ENCODE measurements at places on chromosomes 11 and 22. TPM values are rescaled to one million over a fixed set of nuclear protein-coding genes. Genes with fewer than 3 reads are reported as not detected.
A peak's percentile ranks its signal among the peaks of the same experiment; 100 is the strongest.

Gene TUB
- total RNA-seq, result 0.09 TPM

Gene MRGPRG
- not detected for total RNA-seq

DNA sequence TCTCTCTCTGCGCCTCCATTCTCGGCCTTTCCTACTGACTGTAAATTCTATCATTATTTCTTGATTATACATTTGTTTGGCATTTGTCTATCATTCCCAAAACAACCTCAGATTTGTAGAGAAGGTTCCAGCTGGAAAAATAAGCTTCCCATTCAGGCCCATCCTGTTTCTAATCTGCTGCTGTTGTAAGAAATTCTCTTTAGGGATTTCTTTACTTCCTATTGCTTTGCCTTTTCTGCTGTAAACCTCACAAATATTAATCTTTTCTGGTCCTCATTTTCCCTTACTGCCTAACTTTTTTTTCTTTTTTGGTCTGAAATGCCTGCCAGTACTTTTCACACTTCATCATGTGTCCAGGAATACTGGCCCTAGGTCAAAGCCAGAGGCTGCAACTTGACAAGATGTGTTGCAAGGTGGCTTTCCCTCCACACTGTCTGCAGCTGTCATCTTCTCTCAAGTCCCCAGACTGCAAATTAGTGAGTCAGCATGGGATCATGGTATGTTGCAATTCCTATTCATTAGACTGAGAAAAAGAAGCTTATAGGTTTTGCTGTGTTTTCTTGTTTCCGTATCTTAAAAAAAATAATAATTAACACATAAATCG lies 858.7 kb upstream of the CHORDC1 start:
- no peak overlapping the region for H3K27ac ChIP-seq
- no peaks in the 10 kb centered on the region for H3K36me3 ChIP-seq
- no peak overlapping the region for H3K4me3 ChIP-seq
- H3K27me3 ChIP-seq, result no peaks in the 10 kb centered on the region
- DNase-seq, result no peak
- no peaks in the 10 kb centered on the region for H3K4me1 ChIP-seq

- DNase-seq, result peak; percentile 50
- H3K4me1 ChIP-seq, result peaks cover 91% of the 10 kb centered on the region
- peak overlapping the region; percentile 90 for H3K27ac ChIP-seq
- peak overlapping the region; percentile 27 for H3K4me3 ChIP-seq
These were observed 58.6 kb downstream of the SYTL2 start for GRCh38 chr11:85752201-85752889.

GRCh38 chr22:25148149-25148691 lies 51.4 kb upstream of the CRYBB3 start:
- H3K36me3 ChIP-seq, result no peaks in the 10 kb centered on the region
- no peaks in the 10 kb centered on the region for H3K27me3 ChIP-seq
- no peak overlapping the region for H3K27ac ChIP-seq
- no peak for DNase-seq
- no peaks in the 10 kb centered on the region for H3K4me1 ChIP-seq

DNA sequence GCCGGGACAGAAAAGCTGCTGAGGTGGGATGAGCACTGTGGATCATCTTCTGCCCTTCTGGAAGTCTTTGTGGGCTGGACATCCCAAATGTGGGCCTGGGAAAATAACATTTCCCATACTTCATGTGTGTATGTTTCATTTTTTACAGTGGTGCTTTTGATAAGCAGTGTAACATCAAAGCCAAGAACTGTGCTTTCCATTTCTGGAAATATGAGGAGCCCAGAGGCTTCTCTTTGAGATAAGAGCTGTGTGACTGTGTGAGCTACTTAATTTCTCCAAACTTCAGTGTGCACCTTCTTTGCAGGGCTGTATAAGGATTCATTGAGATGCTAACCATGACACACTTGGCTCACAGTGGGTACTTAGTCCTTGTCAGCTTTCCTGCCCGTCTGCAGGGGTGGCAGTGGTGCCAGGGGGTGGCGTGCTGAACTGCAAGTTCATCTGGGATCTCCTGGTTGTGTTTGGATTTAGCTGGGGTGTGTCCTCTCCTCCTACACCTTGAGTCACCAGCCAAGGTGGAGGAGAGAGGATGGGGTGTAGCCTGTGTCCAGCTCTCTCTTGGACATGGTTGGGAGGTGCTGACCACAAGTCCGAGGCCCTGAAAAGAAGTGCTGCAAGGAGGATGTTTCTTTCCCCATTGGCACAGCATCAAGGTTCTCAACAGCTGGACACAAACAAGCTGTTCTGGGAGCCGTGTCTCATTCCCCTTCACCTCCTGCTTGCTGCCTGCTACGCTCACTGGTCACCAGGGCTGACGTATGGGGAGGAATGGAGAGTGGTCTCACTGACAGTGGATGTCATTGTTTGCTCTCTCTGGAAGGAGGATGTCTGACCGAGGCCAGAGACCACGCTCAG lies 139.4 kb downstream of the TEAD1 start:
- DNase-seq, result no peak
- H3K36me3 ChIP-seq, result no peaks in the 10 kb centered on the region
- no peak overlapping the region for H3K4me3 ChIP-seq
- H3K4me1 ChIP-seq, result peaks cover 45% of the 10 kb centered on the region
- H3K27me3 ChIP-seq, result peaks cover 42% of the 10 kb centered on the region

DNA sequence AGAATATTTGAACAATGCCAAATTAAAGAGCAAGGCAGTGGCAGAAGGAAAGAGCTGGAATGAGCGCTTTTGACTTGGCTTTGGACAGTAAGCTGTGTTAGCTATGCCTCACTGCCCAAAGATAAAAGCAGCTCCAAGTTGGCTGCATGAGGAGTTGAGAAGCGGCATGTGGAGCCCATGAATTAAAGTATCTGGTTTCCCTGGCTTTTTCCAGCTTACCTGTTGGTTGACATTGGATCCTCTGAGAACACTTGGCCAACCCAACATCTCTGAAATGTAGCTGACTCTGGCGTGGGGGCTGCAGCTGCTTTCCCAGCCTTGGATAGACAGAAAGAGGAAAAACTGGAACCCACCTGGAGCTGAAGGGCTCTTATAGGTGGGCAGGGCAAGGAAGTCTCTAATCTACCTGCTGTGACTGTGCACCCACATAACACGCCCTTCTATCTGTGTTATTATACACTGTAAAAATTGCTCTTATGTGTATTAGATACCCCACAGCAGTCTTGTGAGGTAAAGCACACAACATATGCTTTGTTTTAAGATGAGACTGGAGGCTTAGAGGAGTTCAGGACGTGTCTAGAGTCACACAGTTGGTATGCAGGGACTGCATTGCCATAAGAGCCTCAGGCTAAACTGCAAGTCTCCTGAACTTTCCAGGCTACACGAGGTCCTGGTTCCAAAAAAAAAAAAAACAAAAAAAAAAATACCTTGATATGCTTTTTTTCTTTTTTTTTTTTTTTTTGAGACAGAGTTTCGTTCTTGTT lies 5.8 kb downstream of the UBASH3B start:
- DNase-seq, result no peak
- peaks cover 38% of the 10 kb centered on the region for H3K4me1 ChIP-seq
- H3K27me3 ChIP-seq, result no peaks in the 10 kb centered on the region
- peaks cover 16% of the 10 kb centered on the region for H3K36me3 ChIP-seq

DNA sequence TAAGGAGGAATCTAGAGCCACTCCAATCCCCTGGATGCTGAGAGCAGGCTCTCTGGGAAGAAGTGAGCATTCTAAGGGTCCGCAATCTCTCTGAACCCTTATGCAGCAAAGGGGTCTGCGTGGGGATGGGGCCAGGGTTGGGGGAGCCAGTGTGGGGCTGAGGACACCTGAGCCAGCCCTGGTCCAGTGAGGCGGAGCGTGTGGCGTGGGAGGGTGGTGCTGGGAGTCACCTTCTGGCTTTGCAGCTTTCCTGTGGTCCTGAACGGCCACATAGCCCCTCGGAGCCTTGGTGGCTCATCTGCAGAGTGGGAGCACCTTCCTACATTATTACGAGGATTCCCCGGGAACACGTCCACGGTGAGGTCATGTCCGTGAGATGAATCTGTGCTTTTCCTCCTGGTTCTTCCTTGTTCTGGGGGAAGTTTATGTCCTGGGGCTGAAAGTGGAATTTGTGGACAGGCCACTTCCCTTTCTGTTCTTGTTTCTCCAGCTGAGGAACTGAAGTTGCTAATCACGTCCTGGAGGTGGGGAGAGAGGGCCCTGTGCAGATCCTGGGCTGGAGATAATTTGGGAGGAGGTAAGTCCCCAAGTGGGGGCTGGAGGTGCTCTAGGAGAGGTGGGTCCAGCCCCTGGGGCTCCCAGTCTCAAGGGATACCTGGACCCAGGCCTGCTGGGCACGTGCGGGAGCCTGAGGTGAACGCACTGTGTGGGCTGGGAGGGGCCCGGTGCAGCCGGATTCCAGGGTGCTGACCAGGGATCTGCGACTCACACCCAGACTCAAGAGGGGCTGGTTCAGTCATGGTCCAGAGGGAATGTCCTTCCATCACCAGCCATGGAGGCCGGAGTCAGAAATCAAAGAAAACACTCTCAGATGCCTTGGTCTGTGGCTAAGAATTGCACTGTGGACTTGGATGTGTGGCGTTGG lies 6.1 kb downstream of the MRGPRE start:
- peaks cover 8% of the 10 kb centered on the region for H3K27me3 ChIP-seq
- DNase-seq, result no peak
- H3K4me1 ChIP-seq, result peaks cover 2% of the 10 kb centered on the region
- no peak overlapping the region for H3K27ac ChIP-seq
- H3K36me3 ChIP-seq, result no peaks in the 10 kb centered on the region
- no peak overlapping the region for H3K4me3 ChIP-seq

- peaks cover 82% of the 10 kb centered on the region for H3K27me3 ChIP-seq
- peak overlapping the region; percentile 37 for H3K4me3 ChIP-seq
- peaks cover 2% of the 10 kb centered on the region for H3K36me3 ChIP-seq
- peak overlapping the region; percentile 38 for H3K27ac ChIP-seq
- DNase-seq, result no peak
- H3K4me1 ChIP-seq, result peaks cover 30% of the 10 kb centered on the region
These were observed 1.6 kb downstream of the PAX6 start for GRCh38 chr11:31809541-31809856.

DNA sequence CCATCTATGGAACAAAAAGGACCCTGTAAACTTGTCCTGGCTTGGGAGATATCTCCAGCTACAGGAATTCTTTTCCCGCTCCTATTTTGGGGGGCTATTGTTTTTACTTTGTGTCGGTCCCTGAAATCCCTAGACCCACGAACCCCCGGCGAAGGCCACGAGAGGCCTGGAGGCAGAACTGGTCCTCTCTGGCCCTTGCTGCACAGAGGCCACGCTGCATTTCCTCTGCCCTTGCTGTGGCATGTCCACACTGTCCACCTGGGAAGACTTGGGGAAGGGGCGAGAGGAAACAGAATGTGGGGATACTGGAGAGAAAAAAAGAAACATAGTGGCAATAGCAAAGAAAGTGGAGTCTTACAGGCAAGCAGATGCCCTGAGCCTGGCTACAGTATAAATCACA lies 2.3 kb upstream of the ANO1 start:
- H3K27me3 ChIP-seq, result peaks cover 76% of the 10 kb centered on the region
- DNase-seq, result no peak
- H3K4me1 ChIP-seq, result no peaks in the 10 kb centered on the region
- no peak overlapping the region for H3K27ac ChIP-seq
- no peak overlapping the region for H3K4me3 ChIP-seq
- H3K36me3 ChIP-seq, result no peaks in the 10 kb centered on the region

GRCh38 chr11:27212248-27212780 lies 150.7 kb downstream of the CCDC34 start:
- no peak overlapping the region for H3K4me3 ChIP-seq
- H3K36me3 ChIP-seq, result no peaks in the 10 kb centered on the region
- no peak for DNase-seq
- no peak overlapping the region for H3K27ac ChIP-seq
- peaks cover 3% of the 10 kb centered on the region for H3K27me3 ChIP-seq

All from activated CD8-positive, alpha-beta memory T cell treated with anti-CD3 and anti-CD28 coated beads, Interleukin-2, amount 10 ng/mL, durations not matched to agents 7 days and 5 days (primary cell).